NCI-H774 (cell line): ENCODE measurements at places on chromosomes 6 and 20.

- DNase-seq = no peak
Measured at GRCh38 chr20:53933232-53933846, 137.1 kb downstream of the BCAS1 start.

- peak; percentile 59 for DNase-seq
Measured at GRCh38 chr6:95518630-95519227, 58.6 kb upstream of the MANEA start.

DNA sequence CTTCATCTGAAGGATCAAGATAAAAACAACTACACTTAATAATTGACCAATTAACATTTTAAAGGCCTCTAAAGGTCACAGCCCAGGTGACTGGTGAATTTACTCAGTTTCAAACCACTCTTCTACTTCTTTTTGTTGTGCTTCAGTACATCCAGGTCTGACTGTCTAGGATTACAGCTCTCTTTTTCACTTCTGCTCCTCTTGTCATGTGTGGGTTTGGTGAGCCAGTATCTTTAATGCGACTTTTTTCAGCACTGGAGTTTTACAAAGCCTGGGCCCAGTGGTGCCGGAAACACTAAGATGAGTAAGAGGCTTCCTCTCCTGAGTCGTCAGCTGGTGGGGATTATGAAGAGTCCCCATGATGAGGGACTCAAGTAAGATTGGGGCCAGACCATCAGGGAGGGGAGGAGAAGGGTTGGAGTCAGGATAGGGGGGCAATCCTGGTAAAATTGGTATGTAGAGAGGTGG, 27.0 kb downstream of the HECA start:
- DNase-seq = no peak

DNA sequence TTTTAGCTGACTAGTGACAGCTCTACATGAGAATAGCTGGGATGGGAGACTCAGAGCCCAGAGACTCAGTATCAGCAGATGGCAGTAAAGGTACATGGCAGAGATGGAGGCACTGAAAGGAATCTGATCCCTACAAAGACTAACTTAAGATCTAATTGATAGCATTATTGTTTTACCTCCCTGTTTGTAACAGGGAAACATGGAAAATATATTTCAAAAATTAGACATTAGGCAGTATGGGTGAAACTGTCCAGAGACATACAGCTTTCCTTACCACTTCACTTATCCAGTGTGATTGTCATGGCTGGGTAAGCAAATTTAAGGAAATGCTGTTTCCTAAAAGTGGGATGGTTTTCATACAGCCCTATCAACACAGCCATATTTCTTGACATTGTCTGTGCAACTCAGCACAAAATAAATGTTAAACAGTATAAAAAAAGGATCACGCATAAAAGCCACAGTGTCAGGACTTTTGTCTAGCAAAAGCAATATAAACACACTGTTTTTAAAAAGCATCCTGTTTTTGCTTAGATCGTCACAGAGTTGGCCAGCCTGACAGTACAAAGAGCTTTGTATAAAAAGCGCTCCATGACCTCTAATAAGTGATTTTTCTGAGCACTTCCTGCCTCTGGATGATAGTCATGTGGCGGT, 376.9 kb downstream of the PHF3 start:
- peak; percentile 59 for DNase-seq

DNA sequence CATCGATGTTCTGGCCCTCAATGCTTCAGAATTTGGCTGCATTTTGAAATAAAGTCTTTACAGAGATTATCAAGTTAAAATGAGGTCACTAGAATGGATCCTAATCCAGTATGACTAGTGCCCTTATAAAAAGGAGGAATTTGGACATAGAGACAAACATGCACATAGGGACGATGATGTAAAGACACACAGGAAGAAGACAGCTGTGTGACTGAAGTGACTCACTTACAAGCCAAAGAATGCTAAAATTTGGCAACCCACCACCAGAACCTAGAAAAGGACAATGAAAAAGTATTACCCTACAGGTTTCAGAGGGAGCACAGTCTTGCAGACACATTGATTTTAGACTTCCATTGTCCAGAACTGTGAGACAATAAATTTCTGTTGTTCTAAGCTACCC, 322.8 kb upstream of the GJE1 start:
- no peak for DNase-seq

DNA sequence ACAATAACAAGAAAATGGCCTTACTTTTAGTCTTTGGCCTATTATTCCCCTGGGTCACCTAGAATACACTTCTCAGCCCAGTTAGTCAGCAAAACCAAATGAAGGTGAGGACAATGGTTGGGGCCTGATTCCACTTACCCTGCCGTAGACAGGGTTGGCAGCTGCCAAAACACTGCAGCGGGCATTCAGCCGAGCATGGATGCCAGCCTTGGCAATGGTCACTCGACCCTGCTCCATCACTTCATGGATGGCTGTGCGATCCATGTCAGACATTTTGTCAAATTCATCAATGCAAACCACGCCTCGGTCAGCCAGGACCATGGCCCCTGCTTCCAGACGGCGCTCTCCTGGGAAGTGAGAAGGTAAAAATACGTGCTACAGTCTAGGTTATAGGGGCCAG, 8.4 kb downstream of the MCM3 start:
- no peak for DNase-seq

DNA sequence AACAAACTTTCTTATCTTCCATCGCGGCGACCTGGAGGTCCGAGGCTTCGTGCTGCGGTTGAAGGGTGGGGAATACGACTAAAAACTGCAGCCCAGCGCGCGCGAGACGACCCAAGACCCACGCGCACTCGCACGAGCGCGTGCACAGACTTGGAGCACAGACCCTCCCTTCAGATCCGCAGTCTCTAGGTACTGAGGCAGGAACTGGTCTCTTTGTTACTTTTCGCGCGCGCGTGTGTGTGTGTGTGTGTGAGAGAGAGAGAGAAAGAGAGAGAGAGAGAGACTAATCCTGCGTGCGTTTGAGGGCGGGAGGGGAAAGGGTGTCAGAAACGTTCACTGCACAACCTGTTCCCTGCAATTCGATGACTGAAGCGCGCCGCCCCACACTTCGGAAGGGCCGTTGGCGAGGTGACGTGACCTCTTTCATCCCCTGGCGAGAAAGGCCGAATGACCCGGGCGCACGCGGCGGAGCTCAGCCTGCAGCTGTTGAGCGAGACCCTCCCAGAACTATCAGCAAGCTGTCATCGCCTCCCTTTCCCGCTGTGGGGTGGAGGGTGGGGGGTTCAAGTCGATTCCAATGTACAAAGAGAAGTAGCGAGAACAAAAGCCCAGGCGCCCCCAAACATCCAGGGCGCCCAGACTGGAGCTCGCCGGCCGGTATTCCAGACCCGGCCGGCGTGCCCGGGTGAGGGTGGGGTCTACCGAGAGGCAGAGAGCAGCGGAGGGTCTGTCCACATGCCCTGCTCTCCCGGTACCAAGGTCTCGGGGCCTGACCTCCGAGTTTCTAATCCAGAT, 1.5 kb upstream of the TUBB2B start:
- DNase-seq = peak; percentile 62

GRCh38 chr20:6094063-6094462, 28.8 kb downstream of the FERMT1 start:
- no peak for DNase-seq

- peak; percentile 48 for DNase-seq
Measured at GRCh38 chr6:145375502-145375901, 359.8 kb downstream of the EPM2A start.

- no peak for DNase-seq
Measured at GRCh38 chr6:50961611-50962010, 142.9 kb downstream of the TFAP2B start.

DNA sequence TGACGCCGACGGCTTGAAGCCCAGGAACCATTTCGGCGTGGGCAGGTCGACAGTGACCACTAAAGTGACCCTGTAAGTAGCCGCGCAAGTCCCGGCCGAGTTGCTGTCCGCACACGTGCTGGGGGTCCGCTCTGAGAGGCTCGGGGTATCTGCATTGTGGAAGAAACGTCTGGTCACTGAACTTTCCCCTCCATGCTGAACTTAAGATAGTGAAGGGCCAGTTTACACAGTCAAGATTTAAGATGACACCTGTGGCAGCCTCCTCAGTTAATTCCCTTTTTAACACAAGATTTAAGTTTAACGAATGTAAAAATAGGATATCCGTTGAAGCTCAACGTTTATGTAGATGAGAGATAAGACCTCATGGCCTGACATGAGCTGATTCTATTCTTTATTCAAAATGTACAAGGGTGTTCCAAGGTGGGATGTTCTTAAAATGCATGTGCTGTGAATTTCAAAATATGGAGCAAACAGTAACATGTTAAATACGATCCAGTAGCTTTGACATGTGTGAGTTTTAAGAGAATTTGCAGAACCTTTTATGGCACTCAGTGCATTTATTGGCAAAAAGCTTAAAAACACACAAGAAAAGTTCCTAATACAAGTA, 116.2 kb downstream of the RTN4IP1 start:
- DNase-seq = no peak
